Activated T-helper 9 cell treated with anti-CD3 and anti-CD28 coated beads, Interleukin-2, amount 50 U/mL, for 16 hours (primary cell): ENCODE measurements at places on chromosomes 12 and 14.

- no peak for DNase-seq
Observed at GRCh38 chr12:77734214-77734883, 96.3 kb upstream of the NAV3 start.

- DNase-seq, result no peak
Observed at GRCh38 chr14:75577090-75577489, 1.3 kb upstream of the FLVCR2 start.

GRCh38 chr12:127903146-127903545 is 363.8 kb upstream of the TMEM132C start:
- no peak for DNase-seq

DNA sequence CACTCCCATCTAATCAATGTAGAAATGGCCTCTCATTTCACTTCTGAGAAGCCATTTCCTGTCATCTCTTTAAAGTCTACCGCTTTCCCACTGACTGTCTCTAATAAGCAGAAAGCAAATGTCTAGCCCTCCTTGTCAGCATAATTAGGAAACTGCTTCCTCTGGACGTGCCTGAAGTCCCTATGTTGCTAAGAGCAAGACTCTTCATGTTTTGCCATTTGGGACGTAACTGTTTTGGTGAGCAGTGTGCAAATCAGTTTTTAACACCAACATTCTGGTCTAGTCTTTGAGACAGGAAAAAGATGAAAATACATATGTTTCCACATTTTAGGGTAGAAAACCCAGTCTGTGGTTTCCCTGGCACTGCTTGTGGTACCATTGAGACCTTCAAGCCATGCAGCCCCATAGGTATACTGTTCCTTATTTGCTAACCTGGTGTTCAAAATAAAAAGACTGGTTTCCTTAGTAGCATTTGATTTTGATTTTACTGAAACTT is 22.2 kb downstream of the IFNG start:
- DNase-seq, result no peak

GRCh38 chr14:69654116-69654515 is 42.7 kb downstream of the SUSD6 start:
- DNase-seq, result no peak

DNA sequence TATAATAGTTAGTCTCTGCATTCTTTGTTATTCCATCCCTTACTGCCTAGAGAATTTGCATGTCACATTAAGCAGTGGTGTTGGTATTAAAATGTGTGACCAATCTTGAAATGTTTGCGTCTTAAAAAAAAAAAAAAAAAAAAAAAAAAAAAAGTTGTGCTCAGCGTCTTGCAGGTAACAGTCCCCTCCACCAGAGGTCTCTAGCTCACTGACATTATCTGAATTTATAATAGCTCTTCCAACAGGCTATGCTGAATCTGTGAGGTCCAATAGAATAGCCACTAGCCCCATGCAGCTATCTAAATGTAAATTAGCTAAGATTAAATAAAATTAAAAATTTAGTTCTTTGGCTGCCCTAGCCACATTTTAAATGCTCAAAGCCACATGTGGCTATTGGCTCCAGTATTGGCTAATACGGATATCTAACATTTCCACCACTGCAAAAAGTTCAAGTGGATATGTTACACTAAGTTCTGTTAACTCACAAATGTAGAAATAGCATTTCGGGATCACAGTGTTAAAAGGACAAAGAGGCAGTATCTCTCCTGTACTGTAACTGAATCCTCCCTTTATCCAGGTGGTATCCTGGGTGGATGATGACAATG is 28.7 kb downstream of the NKX2-8 start:
- no peak for DNase-seq

GRCh38 chr12:31386364-31386777 is 60.4 kb upstream of the SINHCAF start:
- DNase-seq, result no peak

- DNase-seq, result no peak
Observed at GRCh38 chr12:67671419-67671818, 22.9 kb downstream of the DYRK2 start.

DNA sequence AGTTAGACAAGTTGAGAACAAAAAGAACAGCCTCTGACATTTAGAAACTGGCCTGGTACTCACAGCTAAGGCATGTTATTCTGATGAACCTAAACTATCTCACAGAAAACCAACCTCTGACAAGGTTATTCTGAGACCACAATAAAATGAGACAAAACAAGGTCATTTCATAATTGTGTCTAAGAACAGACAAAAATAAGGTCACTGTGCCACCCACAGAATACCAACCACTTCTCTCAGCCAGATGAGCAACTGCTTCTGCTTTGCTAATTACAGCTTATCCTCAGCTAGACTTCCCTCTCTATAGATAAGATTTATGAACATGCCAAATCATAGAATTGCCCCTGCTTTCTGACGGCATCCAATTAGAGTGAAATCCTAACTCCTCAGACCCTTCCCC is 52.2 kb upstream of the CRACR2A start:
- no peak for DNase-seq

DNA sequence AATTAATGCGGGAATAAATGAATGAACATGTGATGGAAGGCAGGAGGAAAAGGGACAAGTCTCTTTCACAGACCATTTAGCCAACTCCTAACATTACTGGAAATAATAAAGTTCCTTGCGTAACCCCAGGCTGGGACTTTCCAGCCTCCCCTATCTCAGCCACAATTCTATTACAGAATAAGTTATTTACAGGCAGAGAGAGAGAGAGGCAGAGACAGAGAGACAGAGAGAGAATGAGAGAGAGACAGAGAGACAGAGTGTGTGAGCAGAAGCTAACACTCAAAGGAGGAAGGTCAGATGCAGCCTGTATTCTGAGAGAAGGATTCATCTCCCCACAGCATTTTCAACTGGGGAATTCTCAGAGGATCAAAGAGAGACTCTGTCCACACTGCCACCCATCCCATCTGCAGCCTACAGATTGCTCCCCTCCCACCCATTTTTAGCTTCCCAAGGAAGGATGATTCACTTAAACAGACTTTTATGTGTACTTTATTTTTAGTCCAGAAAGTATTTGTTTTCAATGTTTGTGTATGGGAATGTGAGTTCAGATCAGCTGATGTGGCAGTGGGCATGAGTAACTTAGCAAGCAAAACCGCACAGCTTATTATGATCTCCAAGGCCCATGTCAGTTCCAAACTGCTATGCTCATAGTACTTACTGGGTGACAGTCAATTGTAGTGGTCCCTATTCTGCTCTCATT is 165.7 kb downstream of the CAND1 start:
- DNase-seq, result no peak

GRCh38 chr12:99137124-99137855 is 492.2 kb downstream of the APAF1 start:
- DNase-seq, result no peak

DNA sequence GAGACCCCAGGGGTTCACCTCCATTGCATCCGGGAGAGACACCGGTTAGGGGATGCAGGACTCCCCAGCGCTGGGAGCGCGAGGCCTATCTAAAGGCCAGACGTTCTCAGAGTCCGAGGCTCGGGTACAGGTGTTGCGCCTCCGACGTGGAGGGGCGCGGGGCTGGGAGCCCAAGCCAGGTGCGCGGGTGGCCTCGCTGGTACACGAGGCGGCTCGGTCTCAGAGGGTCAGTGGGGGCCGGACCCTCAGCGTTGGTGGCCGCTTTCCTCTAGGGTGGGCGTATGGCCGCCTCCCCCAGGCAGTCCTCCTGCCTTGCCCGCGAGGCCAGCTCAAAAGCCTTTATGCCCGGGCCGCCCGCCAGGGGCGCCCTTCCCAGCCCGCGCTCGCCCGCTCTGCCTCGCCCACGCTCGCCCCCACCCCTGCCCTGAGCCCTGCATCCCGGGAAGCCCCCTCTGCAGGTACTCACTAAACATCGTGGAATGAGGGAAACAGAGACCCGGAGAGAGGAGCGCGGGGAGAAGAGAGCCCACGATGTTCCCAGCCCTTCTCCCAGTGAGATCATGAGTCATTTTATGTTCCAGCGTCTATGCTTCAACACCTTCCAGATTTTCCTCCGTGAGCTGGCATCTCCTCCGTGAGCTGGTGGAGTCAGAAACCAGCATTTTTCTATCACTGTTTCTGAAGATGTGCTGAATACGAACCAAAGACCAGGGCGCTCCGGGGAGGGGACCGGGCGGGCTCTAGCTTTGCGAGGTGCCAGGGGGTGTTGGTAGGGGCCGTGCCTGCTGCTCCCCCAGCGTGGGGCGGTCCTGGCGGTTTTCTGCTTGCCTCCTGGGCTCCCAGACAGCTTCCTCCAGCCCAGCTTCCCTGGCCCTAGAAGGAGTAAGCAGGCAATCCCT is 73.8 kb downstream of the DIO3 start:
- DNase-seq, result no peak

DNA sequence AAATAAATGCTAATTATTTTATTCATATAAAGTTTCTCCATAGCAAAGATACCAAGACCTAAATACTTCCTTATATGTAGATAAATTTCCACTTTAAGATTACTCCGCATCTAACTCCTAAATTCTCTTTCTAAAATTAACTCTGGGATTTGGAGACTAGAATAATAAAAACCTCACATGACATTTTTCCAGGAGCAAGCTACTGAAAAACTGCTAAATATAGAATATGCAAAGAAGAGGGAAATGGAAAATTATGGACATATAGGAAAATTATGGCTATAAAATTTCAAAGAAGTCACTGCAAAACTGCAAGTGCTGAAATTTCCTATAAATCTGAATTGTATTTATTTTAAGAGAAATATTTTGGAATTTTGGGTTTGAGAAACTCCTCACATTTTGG is 186.2 kb downstream of the DUSP6 start:
- no peak for DNase-seq

- DNase-seq, result no peak
Observed at GRCh38 chr12:49261721-49262120, 3.2 kb upstream of the TUBA1C start.

DNA sequence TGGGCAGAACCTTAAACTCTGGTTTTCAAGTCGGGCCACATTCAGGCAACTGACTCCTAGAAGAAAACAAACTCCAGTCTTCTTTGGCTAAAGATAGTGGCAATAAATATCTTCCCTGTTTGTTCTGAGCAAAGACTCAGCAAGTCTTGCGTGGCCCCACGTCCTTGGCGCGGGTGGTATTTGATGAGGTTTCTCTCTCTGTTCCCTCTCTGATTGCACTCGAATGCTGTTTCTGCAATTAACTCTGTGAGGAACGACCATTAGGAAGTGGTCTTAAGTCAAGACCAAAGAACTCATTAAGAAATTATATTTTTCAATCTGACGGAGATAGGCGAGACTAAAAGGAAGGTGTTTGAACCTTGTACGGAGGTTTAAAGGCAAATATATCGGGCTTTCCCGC is 177.6 kb downstream of the TMEM132C start:
- no peak for DNase-seq

- no peak for DNase-seq
Observed at GRCh38 chr12:116381240-116381743, 103.8 kb upstream of the MED13L start.

GRCh38 chr14:63228217-63228616 is 24.0 kb downstream of the RHOJ start:
- DNase-seq, result no peak

DNA sequence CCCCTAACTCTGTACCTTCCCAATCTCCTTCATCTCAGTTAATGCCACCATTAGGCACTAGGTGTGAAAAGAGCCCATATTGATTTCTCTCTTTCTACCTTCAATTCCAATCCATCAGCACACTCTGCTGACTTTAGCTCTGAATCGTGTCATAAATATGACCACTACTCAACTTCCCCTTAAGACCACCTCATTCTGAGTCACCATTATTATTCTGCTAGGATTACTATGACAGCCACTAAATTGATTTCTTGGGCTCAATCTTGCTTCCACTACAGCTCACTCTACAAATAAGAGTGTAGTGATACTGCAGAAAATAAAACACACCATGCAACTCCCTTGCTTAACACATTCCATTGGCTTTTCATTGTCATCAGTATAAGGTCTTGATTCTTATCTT is 1449.0 kb upstream of the FLRT2 start:
- DNase-seq, result no peak

DNA sequence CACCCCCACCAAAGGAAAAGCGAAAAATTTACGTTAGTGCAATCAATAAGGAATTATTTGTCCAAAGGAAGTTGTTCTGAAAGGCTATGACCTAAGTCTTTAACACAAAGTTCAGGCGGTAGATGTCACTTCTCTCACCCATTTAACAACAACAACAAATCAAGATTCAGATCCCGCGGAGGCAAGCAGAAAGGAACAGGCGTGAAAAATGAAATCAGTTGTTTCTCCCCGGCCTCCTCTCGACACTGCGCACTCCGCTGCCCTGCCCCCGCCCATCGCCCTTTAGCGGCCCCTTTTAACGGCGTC is 1.4 kb downstream of the DENND5B start:
- no peak for DNase-seq

- no peak for DNase-seq
Observed at GRCh38 chr12:131352296-131352900, 358.5 kb upstream of the SFSWAP start.

GRCh38 chr14:91511043-91511383 is 903 bp upstream of the PPP4R3A start:
- DNase-seq, result no peak

DNA sequence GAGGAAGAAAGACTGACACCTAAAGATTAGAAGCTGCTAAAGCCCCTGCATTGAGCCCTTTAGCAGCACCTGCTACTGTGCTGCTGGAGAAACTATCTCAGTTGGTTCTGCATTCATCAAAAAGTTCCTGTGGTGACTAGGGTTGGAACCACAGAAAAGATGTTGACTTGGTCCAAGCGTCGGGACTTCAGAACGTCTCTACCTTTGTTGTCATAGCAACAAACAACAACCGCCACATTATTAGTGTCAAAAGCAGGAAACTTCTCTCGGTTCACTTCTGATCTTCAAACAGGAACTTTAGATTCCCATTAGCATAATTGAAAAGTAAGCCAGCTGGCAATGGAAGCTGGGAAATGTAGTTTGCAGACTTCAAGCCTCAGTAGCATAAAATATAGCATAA is 368.0 kb downstream of the SEC23A start:
- DNase-seq, result no peak

- no peak for DNase-seq
Observed at GRCh38 chr14:106230071-106230470, 703.7 kb downstream of the TMEM121 start.

DNA sequence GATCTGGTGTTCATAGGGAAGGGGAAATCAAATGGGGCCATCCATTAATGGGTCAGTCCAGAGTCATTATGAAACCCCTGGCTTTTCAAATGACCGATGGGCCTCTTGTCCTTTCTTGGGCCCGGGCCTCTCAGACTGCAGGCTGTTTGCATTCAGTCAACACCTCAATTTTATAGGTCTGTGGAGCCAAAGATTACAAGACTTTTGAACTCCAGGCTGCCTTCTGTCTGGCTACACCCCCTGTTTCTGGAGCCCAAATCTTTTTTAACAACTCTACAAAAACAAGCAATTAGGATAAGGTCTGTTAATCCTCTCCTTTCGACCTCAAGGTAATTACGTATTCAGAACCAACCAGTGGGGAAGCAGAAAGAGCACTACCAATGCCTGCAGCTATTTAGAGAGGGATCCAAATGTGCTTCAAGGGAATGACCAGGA is 35.6 kb downstream of the DUSP6 start:
- DNase-seq, result no peak
